ENCODE measurements at places on chromosomes 12 and 14.
A peak's percentile ranks its signal among the peaks of the same experiment; 100 is the strongest.

DNA sequence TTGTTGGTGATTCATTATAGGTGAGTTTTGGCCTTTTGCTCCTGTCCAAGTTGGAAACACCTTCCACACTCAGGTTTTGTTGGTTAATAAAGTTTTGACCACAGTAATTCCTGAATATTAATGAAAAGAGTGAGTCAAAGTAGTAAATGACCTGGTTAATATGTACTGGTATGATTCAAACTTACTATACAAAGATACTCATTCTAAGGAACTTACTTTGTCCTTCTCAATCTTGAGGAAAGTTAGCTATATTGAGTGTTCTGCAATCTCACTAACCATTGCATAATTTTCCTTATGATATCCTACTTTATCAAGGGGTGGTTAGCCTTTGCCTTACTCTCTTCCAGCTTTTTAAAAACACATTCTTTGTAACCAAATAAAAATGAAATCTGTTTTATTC lies 20.9 kb upstream of the HECTD1 start:
- DNase-seq: no peak

DNA sequence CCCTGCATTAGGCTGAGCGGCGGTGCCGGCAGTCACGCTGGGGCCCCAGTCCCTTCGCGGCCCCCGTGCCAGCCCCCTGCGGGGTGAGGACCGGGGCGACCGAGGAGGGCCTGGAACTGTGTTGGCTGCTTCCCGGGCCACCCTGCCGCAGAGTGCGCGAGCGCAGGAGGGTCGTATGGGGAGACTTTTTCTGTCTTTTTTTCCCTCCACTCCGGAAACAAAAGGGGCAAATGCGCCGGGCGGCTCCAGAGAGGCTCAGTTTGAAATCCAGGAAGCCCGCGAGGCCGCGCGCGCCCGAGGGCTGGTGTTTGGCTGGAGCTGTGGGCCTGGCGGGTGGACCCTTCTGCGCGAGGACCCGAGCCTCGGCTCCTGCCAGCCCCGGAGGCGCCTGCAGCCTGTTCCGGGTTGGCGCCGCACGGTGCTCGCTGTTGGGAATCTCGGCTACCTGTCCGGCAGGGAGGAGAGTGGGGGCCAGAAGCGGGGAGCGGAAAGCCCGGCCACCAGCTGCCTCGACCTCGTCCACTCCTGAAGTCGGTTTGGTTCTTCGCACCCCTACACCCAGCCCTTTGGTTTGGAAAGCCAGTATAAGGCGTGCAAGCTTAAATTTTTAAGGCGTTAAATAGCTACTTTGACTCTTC lies 638 bp downstream of the PLEKHG3 start:
- DNase-seq: no peak

DNA sequence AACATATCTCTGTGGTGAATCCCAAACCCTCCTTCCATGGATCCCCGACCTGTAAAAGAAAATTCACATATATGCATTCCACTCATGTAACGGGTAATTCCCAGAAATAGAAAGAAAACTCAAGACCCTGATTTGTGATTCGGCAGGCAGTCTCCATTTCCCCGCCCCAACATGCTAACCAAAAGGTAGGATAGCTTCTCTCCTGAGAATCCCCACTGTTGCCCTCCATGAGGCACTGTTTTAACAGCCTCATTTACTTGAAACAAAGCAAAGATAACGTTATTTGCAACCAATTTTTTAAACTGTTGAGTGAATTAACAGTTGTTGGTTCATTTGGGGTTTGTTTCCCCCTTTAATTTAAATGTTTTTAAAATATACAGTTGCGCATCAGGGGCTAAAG lies 774 bp upstream of the SLC2A13 start:
- peak; percentile 44 for DNase-seq

DNA sequence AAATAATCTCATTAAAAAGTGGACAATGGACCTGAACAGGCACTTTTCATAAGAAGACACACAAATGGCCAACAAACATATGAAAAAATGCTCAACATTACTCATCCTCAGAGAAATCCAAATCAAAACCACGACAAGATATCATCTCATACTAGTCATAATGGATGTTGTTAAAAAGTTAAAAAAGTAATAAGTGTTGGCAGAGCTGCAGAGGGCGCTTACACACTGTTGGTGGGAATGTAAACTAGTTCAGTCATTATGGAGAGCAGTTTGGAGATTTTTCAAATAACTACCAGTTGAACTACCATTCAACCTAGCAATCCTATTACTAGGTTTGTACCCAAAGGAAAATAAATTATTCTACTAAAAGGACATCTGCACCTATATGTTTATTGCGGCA lies 47.2 kb downstream of the FOXG1 start:
- DNase-seq: no peak

DNA sequence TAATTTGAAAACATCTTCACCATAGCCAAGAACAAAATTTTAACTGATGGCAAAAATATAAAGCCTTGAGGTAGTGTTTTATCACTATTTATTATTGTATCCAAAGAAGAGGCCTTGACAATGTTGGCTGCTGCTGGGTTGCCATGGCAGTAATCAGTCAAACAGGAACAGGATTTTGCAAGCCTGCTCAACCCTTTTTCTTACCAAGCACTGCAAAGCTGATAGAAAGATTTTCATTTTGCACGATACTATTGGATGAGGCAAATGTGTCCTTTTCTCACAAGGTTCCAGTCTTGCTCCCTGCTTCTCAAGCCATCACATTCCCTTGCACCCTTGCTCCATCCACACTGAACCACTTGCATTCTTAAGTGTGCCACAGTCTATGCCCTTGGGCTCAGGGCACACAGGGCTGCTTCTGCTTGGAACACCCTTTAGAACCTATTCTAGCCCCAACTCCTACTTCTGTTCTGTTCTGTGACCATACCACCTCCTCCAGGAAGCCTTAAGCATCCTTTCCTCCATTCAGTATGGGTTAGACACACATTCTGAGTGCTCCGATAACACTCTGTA lies 76.5 kb upstream of the AMIGO2 start:
- no peak for DNase-seq

GRCh38 chr12:49868952-49869815 lies 26.3 kb upstream of the BCDIN3D start:
- DNase-seq: peak; percentile 47

- DNase-seq: no peak
Measured at GRCh38 chr12:21221778-21222177, 90.8 kb downstream of the SLCO1B1 start.

GRCh38 chr14:69879175-69880043 lies at the start of gene SMOC1:
SMOC1 (plus strand) TSS chr14:69879416; CDS start chr14:69879679, 263 bp downstream.
- peak; percentile 89 for DNase-seq

- no peak for DNase-seq
Measured at GRCh38 chr12:89369166-89369565, 16.9 kb upstream of the DUSP6 start.

DNA sequence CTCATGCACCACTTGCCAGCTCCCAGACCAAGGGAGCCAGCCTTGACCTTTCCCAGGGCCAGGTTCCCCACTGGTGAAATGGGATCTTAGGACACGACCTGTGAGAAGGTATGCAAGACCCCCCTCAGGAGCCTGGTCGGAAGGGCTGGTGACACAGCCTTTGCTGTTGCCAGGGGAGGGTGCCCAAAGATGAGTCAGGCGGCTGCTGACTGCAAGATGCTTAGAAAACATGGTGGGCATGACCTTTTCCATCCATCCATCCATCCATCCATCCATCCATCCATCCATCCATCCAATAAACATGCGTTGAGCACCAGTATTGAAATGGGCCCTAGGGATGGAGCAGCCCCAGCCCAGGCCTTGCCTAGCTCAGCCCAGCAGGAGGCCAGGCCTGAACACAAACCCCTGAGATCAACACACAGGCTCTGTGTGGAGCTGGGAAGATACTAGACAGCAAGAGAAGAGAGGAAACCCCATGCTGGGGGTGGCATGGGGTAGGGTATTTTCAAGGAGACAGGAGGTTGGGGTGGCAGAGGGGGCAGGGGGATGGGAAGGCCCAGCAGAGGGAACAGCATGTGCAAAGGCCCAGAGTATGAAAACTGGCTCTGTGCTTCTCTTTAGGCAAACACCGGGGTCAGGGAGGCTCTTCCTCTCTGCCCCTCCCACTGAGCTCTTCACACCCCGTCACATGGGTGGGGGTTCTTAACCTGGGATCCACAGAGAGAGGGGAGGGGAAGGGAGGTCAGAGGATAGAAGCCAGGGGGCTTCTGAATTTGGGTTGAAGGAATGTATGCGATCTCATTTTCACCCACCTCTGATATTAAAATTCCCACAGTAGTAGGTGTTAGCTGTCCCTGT lies 26.2 kb upstream of the YY1 start:
- no peak for DNase-seq

- no peak for DNase-seq
Measured at GRCh38 chr12:30779178-30779577, 24.4 kb upstream of the CAPRIN2 start.

DNA sequence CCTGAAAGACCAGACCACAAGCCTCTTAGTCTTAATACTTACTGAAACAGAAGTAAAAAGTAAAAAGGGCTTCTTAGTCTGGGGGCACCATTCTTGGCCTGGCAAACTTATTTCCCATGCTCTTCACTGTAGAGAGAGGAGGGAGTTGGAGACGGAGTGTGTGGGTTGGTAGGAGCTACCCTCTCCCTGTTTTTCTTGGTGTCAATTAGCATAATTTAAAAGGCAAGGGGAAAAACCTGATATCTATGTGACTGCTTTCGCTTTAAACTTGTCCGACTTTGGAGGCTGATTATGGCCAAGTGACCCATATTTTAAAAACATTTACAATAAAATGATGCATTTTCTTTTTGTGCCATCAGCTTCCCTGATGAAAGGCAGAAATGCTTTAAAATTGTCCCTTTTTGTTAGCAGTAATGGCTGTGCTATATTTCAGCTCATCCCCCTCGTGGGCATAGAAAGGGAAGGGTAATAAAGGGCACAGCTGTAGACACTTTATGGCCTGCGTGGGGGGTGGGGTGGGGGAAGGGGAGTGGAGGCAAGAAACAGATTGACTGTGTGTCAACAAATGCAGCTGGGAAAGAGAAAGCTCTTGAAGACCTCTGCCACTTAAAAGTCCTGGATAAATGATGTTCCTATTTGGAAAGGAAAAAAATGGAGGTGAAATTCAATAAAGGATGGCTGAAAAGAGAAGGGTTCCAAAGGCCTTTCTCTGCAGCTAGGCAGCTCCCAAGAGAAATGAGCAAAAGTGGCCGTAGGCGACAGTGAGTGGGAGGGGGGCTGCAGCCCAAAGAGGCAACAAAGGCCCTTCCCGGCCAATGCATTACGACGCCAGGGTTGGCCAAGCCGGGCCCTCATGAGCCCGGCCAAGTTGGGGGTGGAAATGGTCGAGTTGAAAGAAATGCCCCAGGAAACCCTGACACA lies 57.5 kb upstream of the TMEM263 start:
- DNase-seq: peak; percentile 54

- DNase-seq: no peak
Measured at GRCh38 chr14:96051231-96051630, 12.1 kb downstream of the C14orf132 start.

DNA sequence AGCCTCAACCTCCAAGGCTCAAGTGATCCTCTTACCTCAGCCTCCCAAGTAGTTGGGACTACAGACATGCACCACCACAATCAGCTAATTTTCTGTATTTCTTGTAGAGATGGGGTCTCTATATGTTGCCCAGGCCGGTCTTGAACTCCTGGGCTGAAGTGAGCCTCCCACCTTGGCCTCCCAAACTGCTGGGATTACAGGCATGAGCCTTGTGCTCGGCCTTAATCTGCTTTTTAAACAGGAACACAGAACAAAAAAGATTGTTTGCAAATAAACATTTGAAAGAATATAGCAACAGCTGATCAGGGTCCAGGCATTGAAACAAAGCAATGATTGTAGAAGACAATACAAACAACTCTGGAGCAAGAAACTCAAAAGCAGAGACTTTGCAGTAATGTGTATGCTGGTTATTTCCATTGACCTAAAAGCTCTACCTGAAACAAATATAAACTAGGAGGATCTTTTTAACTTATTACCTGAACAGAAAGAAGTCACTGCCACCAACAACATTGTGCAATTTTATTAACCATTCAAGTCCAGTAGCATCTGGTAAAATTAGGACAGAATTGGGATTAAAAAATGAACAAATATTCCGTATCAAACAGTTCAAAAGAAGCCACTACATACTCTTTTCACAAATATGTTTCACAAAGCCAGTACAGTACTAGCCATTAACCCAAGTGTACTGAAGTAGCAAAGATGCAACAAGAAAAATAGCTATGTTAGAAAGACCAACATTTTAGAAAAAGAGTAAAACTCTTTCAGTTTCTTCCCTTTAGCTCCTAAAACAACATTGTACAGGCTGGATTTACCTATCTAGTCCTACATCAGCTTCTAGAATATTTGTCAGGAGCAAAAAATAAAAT lies 14.2 kb downstream of the AMN1 start:
- DNase-seq: no peak

- no peak for DNase-seq
Measured at GRCh38 chr14:87877877-87878276, 115.1 kb downstream of the GALC start.

- no peak for DNase-seq
Measured at GRCh38 chr12:50916292-50916691, 36.1 kb upstream of the HIGD1C start.

DNA sequence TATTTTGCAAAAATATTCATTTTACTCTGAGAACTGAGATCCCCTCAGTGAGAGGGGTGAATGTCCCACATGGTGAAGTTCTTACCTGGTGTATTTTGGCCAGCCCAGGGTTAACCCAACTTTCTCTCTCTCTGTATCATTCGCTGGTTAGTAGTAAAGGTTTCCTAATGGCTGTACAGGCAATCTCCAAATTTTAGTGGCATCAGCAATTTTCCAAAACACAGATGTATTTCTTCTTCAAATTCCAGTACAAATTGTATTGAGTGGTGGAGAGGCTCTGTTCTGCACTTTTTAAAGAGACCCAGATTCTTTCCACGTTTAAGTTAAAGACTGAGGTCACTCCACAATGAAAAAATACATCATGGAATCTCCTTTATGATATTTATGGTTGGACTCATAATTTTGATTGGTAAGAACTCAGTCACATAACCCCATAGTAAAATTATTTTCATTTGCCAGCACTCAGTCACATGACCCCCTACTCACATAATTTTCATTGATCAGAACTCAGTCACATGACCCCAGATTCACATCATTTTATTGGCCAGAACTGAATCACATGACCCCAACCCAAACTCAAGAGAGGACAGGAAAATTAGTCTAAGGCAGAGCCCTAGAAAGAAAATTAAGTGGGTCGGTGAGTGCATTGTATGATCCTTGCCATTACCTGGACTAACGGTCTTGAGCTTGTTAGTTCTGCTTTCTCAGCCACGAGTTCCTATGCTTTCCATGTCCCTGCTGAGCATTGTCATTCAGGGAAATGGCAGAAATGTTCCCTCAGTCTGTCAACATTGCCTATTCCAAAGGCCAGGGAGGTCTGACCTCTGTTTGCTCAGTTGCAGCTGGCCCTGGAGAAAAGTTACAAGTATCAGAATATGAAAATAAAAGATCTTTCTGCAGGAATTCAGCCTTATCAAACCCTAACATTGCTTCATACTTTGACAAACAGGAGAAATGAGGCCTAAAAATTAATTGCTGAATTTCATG lies 1536.2 kb downstream of the AACS start:
- DNase-seq: no peak

DNA sequence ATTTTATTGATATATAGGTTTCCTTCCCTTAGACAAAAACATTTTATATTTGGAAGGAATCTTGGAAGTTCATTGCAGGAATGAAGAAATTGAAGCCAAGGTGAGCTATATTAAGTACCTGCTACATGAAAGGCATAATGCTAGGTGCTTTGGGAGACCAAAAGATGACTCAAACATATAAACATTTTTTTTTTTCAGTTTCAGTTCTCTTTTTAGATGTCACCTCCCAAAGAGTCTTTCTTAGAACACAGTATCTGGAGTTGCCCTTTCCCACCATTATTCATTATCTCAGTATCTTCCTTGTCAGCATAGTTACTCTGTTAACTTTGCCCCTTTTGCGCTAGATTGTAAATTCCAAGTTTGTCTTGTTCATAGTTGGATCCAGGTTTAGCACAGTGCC lies 1.1 kb downstream of the LIN52 start:
- DNase-seq: no peak

All from NCI-H345 (cell line).